ENCODE measurements at places on chromosomes 1 and 21.
A peak's percentile ranks its signal among the peaks of the same experiment; 100 is the strongest.

- peak; percentile 38 for DNase-seq
Observed at GRCh38 chr1:214666674-214667073, 63.7 kb downstream of the CENPF start.

- no peak for DNase-seq
Observed at GRCh38 chr1:82215056-82215852, 414.5 kb downstream of the ADGRL2 start.

GRCh38 chr1:217333939-217334338 lies 297.0 kb downstream of the GPATCH2 start:
- peak; percentile 25 for DNase-seq

- DNase-seq = no peak
Observed at GRCh38 chr1:8985915-8986813, 40.1 kb downstream of the SLC2A7 start.

- no peak for DNase-seq
Observed at GRCh38 chr21:46208761-46209721, 19.5 kb downstream of the LSS start.
